ENCODE measurements at places on chromosomes 5 and 9.
A peak's percentile ranks its signal among the peaks of the same experiment; 100 is the strongest.

- DNase-seq: no peak
These were observed 56.8 kb downstream of the ZNF608 start for GRCh38 chr5:124689653-124690052.

GRCh38 chr5:151820271-151820670 lies 48.5 kb downstream of the G3BP1 start:
- no peak for DNase-seq

GRCh38 chr9:118091711-118092500 lies 387.7 kb downstream of the TLR4 start:
- DNase-seq: no peak

GRCh38 chr5:134583766-134584165 lies 48.9 kb downstream of the SAR1B start:
- DNase-seq: no peak

GRCh38 chr5:151742870-151743294 lies 15.5 kb downstream of the ATOX1 start:
- peak; percentile 46 for DNase-seq

DNA sequence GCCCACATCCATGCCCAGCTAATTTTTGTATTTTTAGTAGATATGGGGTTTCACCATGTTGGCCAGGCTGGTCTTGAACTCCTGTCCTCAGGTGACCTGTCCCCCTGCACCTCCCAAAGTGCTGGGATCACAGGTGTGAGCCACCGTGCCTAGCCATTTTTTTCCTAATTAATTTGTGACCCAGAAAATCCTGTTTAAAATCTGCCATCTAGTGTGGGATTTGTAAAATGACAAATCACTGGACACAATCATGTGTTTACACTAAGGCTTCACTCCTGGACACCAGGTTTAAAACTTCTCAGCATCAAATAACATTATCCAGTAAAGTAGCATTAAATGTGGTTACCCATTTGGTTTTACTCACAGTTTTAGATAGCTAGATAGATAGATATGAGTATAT lies 18.6 kb upstream of the KDM4C start:
- DNase-seq: no peak

- DNase-seq: no peak
These were observed 34.4 kb downstream of the APC start for GRCh38 chr5:112772124-112772523.

DNA sequence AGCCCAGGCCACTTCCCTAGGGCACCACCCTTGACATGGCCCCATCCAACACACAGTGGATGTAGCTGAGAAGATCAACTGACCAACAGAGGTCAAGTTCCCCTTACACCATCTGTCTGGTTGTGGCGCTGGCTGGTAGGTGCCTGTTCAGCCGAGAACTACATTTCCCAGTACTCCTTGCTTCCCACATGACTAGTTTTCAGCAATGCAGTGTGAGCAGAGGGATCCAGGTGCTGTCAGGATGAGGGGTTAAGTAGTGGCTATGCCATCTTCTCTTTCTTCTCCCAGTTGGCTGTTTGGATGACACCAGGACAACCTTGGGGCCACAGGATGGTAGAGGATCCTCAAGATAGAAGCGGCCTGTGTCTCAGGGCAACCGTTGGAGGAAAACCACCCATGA lies 48.6 kb upstream of the SH3PXD2B start:
- DNase-seq: no peak

- DNase-seq: no peak
These were observed 946.4 kb upstream of the PTPRD start for GRCh38 chr9:11559001-11559776.

DNA sequence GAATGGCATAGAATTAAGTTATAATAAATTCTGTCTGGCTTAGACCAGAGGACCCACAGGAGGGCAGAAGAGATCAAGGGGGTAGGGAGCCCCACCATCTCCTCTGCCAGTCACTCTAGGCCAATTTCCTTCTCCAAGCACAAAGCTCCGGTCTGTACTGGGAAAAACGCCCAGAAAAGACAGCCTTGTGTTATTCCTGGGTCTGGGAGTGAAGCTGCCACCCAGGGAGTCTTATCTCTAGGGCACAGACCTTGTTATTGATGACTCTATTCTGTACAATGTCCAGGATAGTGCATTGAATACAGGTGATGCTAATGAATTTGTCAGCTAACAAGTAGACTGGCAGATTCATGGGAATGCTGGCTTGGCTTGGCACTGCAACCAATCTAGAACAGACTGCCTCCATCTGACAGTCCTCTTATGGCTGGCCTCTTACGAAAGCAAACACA lies 60.7 kb downstream of the MED27 start:
- no peak for DNase-seq

GRCh38 chr5:10194083-10194482 lies 55.6 kb downstream of the ATPSCKMT start:
- no peak for DNase-seq

DNA sequence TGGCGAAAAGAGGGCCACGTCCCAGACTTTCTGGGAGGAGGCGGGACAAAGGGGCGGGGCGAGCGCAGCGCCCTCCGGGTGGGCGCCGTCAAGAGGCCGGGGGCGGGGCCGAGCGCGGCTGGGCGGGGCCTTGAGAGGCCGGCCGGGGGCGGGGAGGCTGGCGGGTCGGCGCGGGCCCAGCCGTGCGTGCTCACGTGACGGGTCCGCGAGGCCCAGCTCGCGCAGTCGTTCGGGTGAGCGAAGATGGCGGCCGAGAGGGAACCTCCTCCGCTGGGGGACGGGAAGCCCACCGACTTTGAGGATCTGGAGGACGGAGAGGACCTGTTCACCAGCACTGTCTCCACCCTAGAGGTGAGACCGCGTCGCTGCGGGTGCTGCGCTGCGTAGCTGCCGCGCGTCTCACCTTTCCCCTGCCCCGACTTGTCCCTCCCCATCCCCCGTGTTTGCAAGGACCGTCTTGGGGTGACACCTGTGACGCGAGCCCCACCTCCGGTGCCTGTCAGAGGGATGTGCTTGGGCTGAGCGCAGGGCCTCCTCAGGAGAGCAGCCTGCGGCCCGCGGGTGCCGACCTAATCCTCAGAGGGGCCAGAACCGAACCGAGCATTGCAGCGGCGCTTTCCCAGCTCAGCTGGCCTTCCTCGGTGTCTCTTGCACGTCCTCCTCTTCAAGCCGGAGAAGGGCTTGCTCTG lies at the start of gene SNX2:
Gene SNX2, plus strand, starts transcription at position 220 of the 689 bp plus-strand sequence. Its CDS starts 24 bp downstream, at position 244.
- DNase-seq: peak; percentile 89

DNA sequence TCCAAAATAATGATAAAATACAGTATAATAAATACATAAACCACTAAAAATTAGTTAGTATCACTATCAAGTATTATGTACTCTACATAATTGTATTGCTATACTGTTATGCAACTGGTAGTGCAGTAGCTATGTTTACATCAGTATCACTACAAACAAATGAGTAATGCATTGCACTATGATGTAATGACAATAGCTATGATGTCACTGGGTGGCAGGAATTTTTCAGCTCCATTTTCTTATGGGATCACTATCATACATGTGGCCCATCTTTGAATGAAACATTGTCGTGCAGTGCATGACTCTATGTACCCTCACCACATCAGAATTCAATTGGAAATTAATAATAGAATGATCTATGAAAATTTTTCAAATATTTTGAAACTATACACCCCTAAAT lies 201.3 kb downstream of the MPDZ start:
- no peak for DNase-seq

DNA sequence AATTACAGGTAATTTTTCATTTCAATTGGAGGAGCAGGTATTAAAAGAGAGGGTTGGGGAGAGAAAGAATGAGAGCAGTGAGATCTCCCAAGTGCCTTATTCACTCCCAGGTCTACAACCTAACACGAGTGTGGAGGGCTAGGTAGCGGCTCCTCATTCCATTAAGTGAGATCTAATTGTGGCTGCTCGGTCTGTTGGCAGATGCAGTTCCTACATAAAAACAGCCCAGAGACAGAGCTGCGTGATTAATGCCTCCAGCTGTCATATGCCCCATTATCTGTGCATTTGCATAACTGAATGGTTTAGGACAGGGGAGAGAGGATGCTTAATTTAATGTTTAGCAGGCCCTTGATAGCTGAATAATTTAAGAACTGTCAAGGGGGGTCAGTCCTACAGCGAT lies 100.5 kb downstream of the PSAT1 start:
- DNase-seq: no peak

GRCh38 chr5:16178745-16179372 lies 732 bp downstream of the MARCHF11 start:
- DNase-seq: peak; percentile 67

GRCh38 chr9:112310826-112311225 lies 22.6 kb downstream of the PTBP3 start:
- no peak for DNase-seq

DNA sequence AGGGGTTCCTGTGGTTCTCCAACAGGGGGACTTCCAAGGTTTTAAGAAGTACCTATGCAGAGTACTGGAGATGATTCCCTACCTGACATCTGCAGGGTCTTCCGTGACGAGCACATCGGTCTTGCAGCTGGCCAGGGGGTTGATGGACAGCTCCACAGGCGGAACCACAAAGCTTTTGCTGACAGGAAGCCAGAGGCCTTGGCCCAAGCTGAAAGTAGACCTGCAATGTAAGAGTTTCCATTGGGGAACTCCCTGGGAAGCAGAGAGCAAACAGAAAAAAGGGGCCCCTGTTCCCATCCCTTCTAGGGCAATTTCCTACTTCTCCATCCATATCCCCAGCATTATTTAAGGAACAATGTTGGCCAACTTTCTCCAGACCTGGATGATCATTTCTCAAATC lies 288.0 kb downstream of the TRIM32 start:
- DNase-seq: no peak

DNA sequence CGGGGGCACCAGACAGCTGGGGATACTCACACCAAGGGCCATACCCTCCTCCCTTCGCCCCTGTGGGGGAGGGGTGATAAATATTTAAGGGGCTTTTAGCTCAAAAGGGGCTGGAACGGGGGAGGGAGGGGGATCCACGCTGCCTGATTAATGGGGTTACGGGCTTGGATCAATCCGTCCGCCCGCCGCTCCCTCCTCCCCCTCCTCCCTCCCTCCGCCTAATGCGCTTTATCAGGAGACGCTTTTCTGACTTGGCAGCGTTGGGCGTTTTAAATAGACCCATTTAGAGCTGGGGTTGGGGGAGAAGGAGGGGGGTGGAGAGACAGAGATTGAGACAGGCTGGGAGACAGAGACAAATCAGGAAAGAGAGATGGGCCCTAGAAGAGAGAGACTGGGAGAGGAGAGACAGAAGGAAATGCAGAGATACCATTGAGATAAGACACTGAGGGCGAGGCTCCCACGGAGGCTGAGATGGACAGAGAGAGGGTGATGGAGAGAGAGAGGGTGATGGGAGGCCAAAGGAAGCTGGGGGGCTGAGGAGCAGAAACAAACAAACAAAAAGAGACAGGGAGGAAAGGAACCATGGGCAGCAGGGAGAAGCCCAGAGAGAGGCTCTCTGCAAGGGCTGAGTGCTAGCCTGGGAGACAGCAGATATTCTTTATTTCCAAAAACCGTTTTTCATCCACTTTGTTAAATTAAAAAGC lies 10.3 kb downstream of the CNTFR start:
- DNase-seq: no peak

- DNase-seq: no peak
These were observed 659.0 kb upstream of the ARRDC3 start for GRCh38 chr5:92041911-92042660.

- no peak for DNase-seq
These were observed 137.1 kb downstream of the FOXD1 start for GRCh38 chr5:73311291-73312110.

GRCh38 chr5:2981652-2982051 lies 230.2 kb upstream of the IRX2 start:
- no peak for DNase-seq

DNA sequence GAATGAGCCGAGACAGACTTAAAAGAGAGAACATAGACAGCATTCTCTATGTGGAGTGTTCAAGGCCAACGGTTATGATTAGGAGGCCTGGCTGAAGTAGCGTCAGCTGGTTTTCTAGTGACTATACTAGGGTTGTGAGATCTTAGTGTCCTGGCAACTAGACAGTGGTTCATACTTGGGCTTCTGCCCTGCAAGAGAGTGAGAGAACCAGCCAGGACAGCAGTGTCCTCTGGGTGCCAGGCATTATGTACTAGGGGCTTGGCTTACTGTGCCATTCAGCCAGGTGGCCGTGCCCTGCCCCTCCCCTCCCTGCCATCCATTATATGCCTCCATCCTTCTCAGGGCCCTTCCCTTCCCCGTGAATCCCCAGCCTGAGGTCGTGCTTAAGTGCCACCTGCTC lies 56.8 kb downstream of the TRIO start:
- no peak for DNase-seq

DNA sequence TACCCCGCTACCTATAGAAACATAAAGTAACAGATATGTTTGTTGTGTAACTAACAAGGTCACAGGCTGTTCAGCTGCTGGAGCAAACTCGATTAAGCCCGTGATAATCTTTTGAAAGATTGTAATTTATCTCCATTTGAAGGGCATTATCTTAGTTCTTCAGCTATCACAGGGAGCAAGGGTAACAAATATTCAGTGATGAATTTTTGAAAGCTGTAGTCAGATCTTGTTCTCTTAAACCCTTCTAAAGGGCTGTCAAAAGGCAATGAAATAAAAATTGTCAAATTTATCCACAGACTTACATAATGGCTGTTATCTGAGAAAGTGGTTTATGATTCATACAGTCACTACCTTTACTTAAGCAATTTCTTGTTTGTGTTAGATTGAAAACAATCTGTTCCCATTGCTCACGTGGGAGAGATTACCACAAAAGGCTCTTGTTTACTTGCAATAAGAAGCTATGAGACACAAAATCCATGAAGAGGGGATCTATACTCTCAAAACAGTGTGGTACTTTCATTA lies 78.3 kb upstream of the ZNF608 start:
- no peak for DNase-seq

- DNase-seq: no peak
These were observed 1078.8 kb downstream of the TAF11L14 start for GRCh38 chr5:18712936-18713485.

DNA sequence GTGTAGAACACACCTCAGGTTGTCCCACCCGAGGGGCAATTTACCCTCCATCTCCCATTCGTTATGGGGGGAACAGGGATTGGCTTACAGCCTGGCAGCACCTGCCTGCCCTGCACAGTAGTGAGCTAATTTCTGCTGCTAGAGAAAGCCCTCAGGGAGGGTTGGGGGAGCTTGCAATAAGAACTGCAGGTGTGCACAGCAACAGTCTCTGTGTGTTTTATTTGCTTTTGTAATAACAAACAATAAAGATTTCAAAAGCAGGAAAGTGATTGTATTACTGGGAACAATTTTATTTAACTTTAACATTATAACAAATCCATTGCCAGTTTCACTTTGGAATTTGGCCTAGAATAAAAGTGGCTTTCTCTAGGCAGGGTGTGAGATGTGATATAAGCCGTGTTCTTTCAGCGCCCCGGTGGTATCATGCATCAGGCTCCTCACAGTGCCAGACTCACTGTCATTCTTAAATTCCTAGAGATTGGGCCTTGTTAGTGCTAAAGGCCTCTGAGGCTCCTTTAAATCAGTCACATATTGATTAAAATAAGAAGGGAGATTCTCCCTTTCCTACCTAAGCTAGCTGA lies 81.1 kb downstream of the RMI1 start:
- no peak for DNase-seq

- DNase-seq: no peak
These were observed 124.4 kb upstream of the COL5A1 start for GRCh38 chr9:134517069-134517680.

DNA sequence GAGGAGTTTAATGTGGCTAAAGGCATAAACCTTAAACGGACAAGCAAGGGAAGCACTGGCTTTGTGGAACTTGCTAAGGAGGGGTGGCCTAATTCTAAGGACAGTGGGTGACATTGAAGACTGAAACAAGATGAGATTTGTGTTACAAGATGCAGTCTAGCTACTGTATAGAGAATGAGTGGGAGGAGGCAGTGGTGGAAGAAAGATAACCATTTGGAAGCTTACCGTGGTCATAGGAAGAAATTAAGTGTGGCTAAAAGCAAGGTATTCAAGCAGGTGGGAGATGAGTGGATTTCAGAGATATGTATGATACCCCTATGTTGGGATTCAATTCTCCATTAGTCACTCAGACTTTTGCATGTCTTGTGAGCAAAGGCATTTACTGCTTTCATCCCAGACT lies 4.6 kb downstream of the PAM start:
- DNase-seq: no peak
